ENCODE measurements at places on chromosomes 13 and 19. TPM values are rescaled to one million over a fixed set of nuclear protein-coding genes. Genes with fewer than 3 reads are reported as not detected.

DNA sequence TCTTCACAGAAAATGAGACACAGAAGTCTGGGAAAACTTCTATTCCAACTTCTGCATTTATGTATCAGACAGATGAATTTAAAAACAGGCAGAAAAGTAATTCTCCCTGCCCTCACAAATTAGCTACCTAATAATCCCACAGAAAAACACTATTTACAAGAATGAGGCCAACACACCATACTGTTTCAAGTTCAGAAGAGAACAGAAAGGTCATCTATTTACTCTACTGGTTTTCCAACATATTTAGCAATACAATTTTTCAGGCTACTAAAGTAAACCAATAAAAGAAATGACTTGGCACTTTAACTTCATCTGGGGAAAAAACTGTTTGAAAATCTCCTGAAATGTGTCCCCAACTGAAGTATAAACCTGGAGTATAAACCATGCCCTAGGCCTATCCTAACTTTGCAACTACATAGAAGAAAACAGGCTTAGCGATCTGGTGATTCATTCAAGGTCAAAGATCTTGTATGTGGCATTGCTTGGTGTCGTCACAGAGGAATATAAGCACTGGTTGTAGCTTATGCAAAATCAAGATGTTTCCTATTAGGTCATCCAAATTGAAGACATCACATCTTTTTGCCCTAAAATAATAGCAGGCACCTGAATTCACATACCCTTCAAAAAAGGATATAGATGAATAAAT is 20.1 kb upstream of the EBPL start:
- no peak overlapping the region for H3K4me3 ChIP-seq
- H3K27ac ChIP-seq, result no peak overlapping the region
- peaks cover 59% of the 10 kb centered on the region for H3K36me3 ChIP-seq
- H3K4me1 ChIP-seq, result no peaks in the 10 kb centered on the region
- H3K27me3 ChIP-seq, result no peaks in the 10 kb centered on the region
- no peak for DNase-seq

DNA sequence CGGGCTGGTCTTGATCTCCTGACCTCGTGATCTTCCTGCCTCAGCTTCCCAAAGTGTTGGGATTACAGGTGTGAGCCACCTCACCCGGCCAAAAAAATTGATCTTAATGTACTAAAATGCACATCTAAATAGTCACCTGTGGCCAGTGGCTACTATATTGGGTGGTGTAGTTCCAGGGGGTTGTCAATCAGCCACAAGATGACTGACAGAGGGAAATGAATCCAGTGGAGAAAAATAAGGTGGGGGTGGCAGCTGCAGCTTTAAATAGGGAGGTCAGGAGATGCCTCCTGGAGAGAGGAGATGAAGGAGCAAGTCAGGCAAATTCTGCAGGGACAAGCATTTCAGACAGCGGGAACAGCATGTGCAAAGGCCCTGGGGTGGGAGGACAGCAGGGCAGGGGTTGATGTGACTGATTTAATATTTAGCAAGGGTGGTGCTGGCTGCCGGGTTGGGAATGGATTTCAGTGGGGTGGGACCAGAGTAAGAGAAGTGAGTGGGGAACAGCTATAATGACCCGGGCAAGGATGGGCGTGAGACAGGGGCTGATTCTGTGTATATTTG is 18.0 kb downstream of the TIMM13 start:
- H3K27ac ChIP-seq, result no peak overlapping the region
- no peak for DNase-seq
- H3K36me3 ChIP-seq, result no peaks in the 10 kb centered on the region
- H3K4me1 ChIP-seq, result no peaks in the 10 kb centered on the region
- H3K4me3 ChIP-seq, result no peak overlapping the region

GRCh38 chr13:110152351-110152750 is 154.6 kb downstream of the COL4A1 start:
- no peak for DNase-seq
- H3K4me1 ChIP-seq, result no peaks in the 10 kb centered on the region
- H3K36me3 ChIP-seq, result peaks cover 93% of the 10 kb centered on the region
- H3K27me3 ChIP-seq, result no peaks in the 10 kb centered on the region
- H3K4me3 ChIP-seq, result no peak overlapping the region

GRCh38 chr13:43274881-43275280 is 251.5 kb downstream of the DNAJC15 start:
- DNase-seq, result no peak
- no peaks in the 10 kb centered on the region for H3K27me3 ChIP-seq
- no peaks in the 10 kb centered on the region for H3K36me3 ChIP-seq
- H3K4me1 ChIP-seq, result peaks cover 7% of the 10 kb centered on the region
- no peak overlapping the region for H3K4me3 ChIP-seq

GRCh38 chr13:25266706-25267105 is 20.6 kb downstream of the MTMR6 start:
- H3K27ac ChIP-seq, result no peak overlapping the region
- no peak overlapping the region for H3K4me3 ChIP-seq
- H3K27me3 ChIP-seq, result no peaks in the 10 kb centered on the region
- H3K36me3 ChIP-seq, result no peaks in the 10 kb centered on the region
- H3K4me1 ChIP-seq, result no peaks in the 10 kb centered on the region

GRCh38 chr13:81487151-81487550 is 1146.2 kb upstream of the SPRY2 start:
- H3K4me3 ChIP-seq, result no peak overlapping the region
- H3K4me1 ChIP-seq, result no peaks in the 10 kb centered on the region
- DNase-seq, result no peak
- H3K27me3 ChIP-seq, result no peaks in the 10 kb centered on the region

DNA sequence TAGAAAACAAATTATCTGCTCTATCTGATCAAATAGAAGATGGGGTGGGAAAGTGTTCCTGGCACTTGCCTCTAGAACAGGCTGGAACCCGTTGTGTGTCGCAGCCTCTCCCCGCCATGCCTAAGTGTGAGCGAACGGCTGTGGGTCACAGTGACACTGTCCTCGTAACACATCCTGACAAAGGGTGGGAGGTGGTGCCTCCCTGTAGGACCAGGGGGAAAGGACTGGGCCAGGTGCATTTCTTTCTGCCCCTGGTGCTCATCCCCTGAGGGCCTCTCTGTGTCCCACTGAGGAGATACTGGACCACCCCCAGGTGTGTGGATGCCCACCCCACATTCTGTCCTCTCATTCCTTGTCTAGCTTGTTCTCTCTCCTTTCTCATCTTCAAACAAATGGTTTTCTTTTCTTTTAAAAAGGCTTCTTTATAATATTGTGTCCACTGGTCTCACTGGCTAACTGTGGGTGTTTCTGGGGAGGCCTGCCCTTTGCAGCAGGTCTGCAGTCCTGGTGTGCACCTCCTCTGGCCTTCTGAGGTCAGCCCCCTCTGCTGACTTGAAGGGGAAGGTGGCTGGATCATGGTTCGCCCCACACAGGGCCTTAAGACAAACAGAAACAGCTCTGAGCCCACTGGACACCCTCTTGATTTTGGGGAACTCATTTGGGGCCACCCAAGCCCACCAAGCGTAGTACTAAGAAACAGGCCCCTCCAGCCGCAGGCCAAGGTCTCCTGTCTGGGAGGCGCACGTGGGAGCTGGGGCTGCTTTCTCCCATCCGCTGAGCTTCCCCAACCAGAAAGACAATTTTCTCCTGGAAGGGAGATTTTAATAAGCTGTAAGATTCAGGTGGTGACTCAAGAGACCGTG is 152.5 kb upstream of the SOX1 start:
- H3K4me1 ChIP-seq, result no peaks in the 10 kb centered on the region
- H3K27me3 ChIP-seq, result no peaks in the 10 kb centered on the region
- no peak for DNase-seq
- H3K27ac ChIP-seq, result no peak overlapping the region
- H3K36me3 ChIP-seq, result no peaks in the 10 kb centered on the region
- no peak overlapping the region for H3K4me3 ChIP-seq

DNA sequence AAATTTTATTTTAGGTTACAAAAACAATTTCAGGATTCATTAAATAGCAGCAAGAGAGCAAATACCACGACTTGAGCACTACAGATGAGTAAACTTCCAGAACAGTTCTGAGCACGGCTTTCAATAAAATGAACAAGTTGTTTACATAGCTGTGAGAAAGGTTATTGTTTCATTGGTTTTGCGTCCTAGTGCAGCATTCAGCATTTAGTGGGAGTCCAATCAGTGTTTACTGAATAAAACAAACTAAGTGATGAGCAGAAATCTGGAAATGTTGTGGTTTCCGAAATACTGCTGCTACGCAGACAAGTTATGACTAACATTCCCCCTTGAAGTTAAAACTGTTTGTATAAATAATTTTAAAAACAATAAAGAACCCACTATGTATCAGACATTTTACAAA is 251.5 kb upstream of the STARD13 start:
- H3K27ac ChIP-seq, result no peak overlapping the region
- no peaks in the 10 kb centered on the region for H3K27me3 ChIP-seq
- peaks cover 16% of the 10 kb centered on the region for H3K4me1 ChIP-seq
- DNase-seq, result no peak

DNA sequence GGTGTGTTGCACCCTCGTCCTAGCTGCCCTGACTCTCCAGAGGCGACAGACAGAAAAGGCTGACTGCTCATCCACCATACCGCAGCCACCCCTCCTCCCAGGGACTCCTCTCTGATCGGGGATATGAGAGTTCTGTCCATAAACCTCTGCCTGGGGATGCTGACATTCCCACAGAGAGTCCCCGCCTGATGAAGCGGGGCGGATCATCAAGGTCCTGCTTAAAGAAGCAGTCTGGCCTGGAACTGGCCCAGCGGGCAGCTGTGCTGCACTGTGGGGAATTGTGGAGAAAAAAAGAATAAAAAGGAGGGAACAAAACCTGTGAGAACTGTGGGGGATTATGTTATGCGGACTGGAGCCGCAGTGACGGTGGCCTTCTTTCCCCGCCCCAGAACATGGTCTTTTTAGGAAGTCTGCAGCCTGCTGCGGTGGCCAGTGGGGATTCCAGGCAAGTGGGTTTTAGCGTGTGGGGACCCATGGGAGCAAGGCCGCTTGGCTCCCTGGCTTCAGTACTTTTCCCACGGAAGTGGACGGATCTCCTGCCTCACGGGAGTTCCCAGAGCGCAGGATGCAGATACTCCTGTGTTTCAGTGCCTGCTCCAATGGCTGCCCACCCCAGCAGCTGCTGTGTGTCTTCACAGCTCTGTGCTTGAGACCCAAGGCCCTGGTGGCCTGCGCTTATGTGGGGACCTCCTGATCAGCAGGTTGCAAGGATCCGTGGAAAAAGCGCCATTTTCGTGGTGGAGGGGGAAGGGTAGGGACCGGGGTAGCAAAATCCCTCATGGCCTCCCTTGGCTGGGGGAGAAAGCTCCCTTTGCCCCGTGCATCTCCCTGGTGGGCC is 1456.2 kb upstream of the SLC10A2 start:
- H3K27ac ChIP-seq, result no peak overlapping the region
- no peaks in the 10 kb centered on the region for H3K36me3 ChIP-seq
- no peaks in the 10 kb centered on the region for H3K4me1 ChIP-seq
- peak; percentile 61 for DNase-seq

DNA sequence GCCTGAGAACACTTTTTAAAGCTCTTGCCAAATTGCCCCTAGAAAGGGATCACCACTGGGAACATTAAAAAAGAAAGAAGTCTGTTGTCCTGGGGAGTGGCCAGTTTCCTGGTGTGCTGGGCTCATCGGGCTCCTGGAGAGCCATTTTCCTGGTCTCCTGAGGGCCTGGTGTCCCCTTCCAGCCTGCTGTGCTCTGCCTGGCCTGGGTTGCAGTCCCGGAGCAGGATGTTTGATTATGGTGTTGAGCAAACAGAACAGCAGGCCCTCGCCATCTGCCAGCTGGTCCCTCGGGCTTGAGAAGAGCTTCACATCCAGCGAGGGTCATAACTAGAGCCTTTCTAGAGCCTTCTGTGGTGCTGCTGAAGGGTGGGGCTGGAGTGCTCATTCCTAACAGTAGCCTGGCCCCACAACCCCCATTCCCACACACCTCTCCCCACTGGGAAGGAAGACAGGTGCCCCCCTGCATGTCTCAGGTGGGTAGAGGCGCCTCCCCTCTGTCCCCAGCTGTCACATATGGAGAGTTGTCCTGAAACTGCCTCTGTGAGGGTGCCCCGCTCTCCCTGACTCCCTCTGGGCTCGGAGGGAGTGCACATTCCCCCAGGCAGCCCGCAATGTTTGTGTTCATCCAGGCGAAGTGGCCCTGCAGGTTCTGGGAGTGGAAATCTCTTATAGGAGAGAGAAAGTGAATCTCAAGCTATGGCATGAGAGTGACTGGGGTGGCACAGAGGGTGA is 151.1 kb downstream of the SIPA1L3 start:
- no peaks in the 10 kb centered on the region for H3K36me3 ChIP-seq
- no peak for DNase-seq
- no peak overlapping the region for H3K4me3 ChIP-seq
- no peaks in the 10 kb centered on the region for H3K27me3 ChIP-seq
- no peak overlapping the region for H3K27ac ChIP-seq

DNA sequence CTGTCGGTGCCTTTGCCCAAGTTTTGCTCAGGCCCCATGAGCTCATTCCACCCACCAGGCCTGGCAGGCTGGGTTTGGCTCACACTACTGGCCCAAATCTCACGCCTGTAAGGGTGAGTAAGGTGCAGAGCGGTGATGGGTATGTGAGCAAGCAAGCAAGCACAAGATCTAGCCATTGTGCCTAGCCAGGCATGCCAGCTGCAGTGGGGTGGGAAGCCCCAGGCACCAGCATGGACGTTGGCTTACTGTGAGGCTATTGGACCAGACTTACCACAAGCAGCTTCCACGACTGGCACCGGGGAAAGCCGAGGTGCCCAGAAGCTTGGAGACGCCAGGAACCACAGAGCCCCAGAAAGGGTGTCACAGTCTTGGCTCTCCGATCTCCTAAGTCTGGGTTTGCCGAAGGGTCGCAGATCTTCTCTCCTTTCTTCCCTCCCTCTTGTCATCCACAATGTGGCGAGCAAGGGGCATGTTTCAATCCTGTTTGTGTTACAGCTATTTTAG is 2659.4 kb upstream of the PCDH20 start:
- no peak overlapping the region for H3K27ac ChIP-seq
- H3K27me3 ChIP-seq, result no peaks in the 10 kb centered on the region
- DNase-seq, result no peak
- H3K4me3 ChIP-seq, result no peak overlapping the region

- no peaks in the 10 kb centered on the region for H3K4me1 ChIP-seq
- no peaks in the 10 kb centered on the region for H3K27me3 ChIP-seq
- H3K27ac ChIP-seq, result no peak overlapping the region
Observed at GRCh38 chr13:73849292-73849691, 284.9 kb downstream of the KLF12 start.

GRCh38 chr19:47598407-47599349 is 10.3 kb upstream of the BICRA start:
- H3K27ac ChIP-seq, result peak overlapping the region; percentile 70
- H3K27me3 ChIP-seq, result no peaks in the 10 kb centered on the region
- DNase-seq, result peak; percentile 37
- H3K4me1 ChIP-seq, result peaks cover 17% of the 10 kb centered on the region
- H3K4me3 ChIP-seq, result peak overlapping the region; percentile 70

Gene TPT1
- total RNA-seq, result 3,896 TPM

Gene ONECUT3
- total RNA-seq, result not detected

Gene ZNF534
- 0.29 TPM for total RNA-seq

Gene LILRB3
- total RNA-seq, result 0.54 TPM

Gene TGFBR3L
- 3.6 TPM for total RNA-seq

Gene PLK5
- not detected for total RNA-seq

Gene SMIM17
- total RNA-seq, result not detected

Gene AMH
- total RNA-seq, result 0.81 TPM

Gene NLRP5
- total RNA-seq, result not detected

Gene LGALS7
- not detected for total RNA-seq

Gene CYP4F3
- 0.12 TPM for total RNA-seq

All from heart left ventricle (tissue), 16 donors.